Stimulated activated CD8-positive, alpha-beta memory T cell treated with anti-CD3 and anti-CD28 coated beads, Interleukin-7, amount 100 ng/mL, for 4 hours (primary cell): ENCODE measurements at places on chromosomes 2 and 18.

- DNase-seq = no peak
Measured at GRCh38 chr18:24068945-24069693, 54.6 kb downstream of the TTC39C start.

- DNase-seq = no peak
Measured at GRCh38 chr18:73944715-73945114, 202.9 kb downstream of the FBXO15 start.

DNA sequence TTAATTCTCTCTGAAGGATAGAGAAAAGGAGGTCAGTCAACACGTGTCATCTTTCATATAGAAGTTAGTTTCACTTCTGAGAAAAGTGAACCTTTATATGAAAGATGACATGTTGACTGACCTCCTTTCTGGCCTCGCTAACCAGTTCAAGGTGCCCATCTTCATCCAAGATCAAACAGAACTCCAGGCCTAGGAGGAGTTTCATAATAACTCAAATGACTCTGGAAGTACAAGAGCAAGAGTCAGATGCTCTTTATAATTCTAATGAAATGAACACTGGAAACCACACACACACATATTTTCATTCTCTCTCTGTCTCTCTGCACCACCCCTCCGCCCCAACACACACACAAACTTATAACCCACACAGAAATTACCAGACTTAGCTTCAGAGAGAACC lies 16.3 kb downstream of the ANKRD44 start:
- DNase-seq = peak; percentile 27

DNA sequence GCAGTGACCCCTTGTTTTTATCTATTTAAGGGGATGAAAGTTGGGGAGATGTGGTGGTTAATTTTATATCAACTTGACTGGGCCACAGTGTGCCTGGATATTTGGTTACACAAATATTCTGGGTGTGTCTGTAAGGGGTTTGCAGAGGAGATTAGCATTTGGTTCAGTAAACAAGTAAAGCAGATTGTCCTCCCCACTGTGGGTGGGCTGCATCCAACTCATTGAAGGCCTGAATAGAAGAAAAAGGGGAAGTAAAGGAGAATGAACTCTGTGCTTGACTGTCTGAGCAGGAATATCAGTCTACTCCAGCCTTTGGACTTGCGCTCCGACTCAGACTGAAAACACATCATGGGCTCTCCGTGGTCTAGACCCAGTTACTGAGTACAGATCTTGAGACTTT lies 80.9 kb downstream of the GCA start:
- DNase-seq = no peak

- DNase-seq = no peak
Measured at GRCh38 chr18:44807766-44808165, 127.1 kb downstream of the SETBP1 start.

GRCh38 chr18:48279312-48279711 lies 129.9 kb downstream of the ZBTB7C start:
- DNase-seq = no peak

- no peak for DNase-seq
Measured at GRCh38 chr2:25149646-25150045, 18.7 kb downstream of the POMC start.

GRCh38 chr18:13163167-13163927 lies 55.2 kb upstream of the LDLRAD4 start:
- no peak for DNase-seq

GRCh38 chr2:70717431-70718038 lies 50.5 kb downstream of the ADD2 start:
- DNase-seq = no peak

- no peak for DNase-seq
Measured at GRCh38 chr2:133415210-133415876, 152.9 kb downstream of the NCKAP5 start.

DNA sequence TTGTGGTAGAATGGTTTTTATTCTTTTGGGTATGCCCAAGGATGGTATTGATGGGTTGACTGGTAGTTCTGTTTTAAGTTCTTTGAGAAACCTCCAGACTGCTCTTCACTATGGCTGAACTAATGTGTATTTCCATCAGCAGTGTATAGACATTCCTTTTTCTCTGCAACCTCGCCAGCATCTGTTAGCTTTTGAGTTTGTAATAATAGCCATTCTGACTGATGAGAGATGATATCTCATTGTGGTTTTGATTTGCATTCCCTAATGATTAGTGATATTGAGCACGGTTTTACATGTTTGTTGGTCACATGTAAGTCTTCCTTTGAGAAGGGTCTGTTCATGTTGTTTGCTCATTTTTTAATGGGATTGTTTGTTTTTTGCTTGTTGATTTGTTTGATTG lies 1348.7 kb upstream of the NXPH2 start:
- no peak for DNase-seq

DNA sequence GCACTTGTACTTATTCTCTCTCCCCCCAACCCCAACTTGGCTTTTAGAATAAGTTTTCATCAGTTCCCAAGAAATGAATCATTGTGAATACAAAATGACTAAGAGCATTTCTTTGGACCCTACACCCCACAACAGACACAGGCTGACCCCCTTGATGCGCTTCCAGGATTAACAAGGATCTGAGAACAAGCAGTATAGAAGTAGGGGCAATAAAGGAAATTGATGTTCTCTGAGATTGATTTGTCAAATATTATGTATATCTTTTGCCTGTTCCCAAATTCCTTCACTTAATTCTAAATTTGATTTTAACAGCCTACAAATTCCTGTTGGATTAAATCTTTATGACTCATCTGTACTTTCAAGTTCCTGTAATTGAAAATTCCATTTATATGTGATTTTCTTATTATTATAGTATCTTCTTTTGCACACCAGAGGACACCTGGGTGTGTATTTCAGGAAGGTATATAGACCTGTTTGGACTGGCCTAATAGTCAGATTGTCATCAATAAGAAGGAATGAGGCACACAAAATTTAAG lies 10.2 kb upstream of the PTPN4 start:
- no peak for DNase-seq

DNA sequence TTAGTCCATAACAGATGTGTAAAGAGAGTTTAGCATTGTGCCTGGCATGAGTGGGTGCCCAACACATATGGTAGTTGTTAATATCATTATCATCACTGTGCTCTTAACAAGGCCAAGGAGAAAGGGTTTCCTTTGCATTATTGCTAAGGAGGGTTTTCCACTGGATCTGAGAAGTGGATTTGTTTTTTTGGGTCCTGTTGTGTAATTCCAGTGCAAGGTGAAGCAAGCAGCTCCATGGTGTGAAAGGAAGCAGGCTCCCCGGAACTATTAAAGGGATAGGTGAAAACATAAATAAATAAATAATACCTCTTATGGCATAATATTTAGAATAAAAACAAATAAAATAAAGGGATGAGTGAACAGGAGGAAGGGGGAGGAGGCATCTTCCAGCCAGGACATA lies 65.3 kb downstream of the MTCL1 start:
- DNase-seq = no peak

DNA sequence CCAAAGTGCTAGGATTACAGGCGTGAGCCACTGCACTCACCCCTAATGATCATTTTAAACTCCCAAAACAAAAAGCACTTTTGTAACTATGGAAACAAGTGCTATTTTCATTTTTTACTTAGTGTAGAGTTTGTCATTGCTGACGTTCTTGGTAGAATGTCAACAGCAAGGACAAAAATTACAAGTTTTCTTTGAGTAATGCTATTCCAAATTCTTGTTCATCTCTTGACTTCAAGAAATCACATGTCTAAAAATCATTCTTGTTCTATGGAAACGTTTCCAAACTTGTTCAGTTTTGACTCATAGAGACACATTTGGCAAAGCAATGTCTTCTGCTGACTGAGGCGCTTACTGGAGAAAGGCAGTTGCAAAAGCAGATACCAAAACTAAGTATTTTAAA lies 82.6 kb downstream of the MBP start:
- DNase-seq = no peak

DNA sequence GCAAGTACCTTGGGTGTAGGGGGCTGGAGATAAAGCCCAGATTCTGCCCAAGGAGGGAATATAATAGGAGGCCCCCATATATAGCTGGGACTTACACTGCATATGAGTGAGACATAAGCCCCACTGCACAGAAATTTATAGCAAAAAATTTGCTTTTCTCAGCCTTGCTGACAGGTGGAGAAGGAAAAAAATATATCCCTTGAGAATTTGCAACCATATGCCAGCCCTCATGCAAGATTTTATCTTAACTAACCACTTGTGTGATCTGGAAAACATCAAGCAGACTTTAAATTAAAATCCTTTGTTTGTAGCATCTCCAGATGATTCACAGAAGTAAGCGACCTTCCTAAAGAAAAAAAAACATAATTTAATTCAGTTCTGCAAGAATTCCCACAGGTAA lies 288.2 kb downstream of the BCL2 start:
- DNase-seq = no peak

- DNase-seq = no peak
Measured at GRCh38 chr2:112995346-112995920, 9.8 kb upstream of the IL36A start.

- DNase-seq = no peak
Measured at GRCh38 chr18:463403-463802, 37.1 kb downstream of the COLEC12 start.

GRCh38 chr2:144320491-144320890 lies 199.4 kb downstream of the ZEB2 start:
- peak; percentile 66 for DNase-seq

- DNase-seq = no peak
Measured at GRCh38 chr2:234949762-234950434, 1.9 kb upstream of the SH3BP4 start.

- DNase-seq = no peak
Measured at GRCh38 chr2:143139835-143140393, 10.7 kb downstream of the ARHGAP15 start.

GRCh38 chr18:9025091-9025838 lies 77.2 kb upstream of the NDUFV2 start:
- DNase-seq = no peak

DNA sequence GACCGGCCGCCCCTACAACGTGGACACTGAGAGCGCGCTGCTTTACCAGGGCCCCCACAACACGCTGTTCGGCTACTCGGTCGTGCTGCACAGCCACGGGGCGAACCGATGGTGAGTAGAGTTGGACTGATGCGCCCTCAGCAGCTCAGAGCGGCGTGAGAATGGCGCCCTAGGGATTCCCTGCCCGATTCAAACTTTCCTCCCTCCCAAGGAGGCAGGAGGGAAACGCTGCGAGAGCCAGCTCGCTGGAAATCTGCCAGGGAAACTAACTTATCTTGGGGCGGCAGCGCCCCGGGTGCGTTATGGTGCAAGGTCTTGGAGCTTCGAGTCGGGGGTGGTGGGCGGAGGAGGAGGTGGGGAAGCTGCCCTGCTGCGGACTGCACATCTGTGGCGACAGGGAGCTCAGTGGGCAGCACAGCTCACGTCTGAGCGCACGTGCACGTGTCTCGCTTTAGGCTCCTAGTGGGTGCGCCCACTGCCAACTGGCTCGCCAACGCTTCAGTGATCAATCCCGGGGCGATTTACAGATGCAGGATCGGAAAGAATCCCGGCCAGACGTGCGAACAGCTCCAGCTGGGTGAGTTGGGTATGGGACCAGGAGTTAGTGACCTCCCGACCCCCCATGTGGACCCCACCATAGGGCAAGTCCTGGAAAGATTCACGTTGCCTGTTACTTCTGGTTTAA lies 697 bp downstream of the ITGA4 start:
- peak; percentile 63 for DNase-seq

- no peak for DNase-seq
Measured at GRCh38 chr2:172693529-172694455, 41.9 kb upstream of the RAPGEF4 start.

DNA sequence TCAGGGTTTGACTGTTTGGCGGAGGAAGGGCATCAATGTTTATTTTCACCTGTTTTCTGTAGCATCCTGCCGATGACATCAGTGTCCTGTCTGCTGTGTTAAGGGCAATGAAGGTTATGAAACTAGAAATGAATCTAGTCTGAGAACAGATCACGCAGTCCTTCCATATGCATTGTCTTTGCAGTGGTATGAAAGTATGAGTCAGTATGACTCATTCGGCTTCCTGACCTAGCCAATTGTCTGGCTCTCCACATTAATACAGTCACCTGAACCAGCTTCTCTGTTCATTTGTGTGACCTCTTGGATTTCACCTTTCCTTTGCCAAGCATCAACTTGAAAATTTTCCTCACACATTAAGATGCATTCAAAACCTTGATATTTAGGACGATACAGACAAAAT lies 353.8 kb downstream of the RND3 start:
- DNase-seq = no peak

GRCh38 chr2:237629739-237630138 lies 2.4 kb downstream of the LRRFIP1 start:
- no peak for DNase-seq

DNA sequence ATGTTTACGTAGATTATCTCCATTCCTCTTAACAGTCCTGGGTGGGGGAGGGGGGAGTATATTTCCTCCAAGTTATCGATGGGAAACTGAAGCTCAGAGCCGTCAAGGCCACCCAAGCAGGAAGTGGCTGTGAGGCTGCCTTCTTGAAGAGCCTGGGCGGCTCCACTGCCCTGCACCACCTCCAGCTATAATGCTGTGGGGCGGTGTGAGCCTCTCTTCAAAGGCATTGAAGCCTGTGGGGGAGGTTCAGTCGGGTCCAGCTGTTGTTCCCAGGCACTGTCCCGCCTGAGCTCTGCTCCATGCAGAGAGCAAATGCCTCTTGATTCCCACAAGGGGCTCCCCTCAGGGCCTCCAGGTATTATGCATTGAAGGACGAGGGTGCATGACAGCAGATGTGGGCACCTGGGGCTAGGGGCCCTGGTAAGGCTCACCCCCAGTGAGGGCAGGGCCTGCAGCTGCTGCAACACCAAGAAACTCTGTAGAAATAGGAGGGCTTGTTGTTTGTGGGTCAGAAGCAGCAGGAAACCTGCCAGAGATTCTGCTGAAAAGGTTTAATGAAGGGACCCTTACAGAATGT lies 29.5 kb upstream of the LAPTM4A start:
- DNase-seq = no peak

DNA sequence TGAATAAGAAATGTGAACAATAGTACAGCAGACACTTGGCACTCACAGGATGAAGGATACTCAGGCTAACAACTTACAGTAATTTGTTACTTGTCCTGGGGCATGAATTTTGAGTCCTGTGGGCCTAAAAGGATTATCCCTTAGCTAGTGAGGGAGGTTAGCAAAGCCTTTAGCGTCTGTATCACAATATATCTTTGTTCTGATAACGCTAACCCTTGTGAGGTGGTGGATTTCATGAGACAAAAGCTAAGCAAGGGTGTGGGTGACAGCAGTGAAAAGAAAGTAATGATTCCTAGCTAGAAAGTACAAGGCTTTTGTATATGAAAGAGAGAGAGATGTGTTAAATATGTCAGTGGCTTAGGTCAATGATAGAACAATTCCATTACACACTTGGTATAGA lies 46.8 kb upstream of the TTC21B start:
- DNase-seq = no peak

- DNase-seq = no peak
Measured at GRCh38 chr18:57004366-57005121, 142.3 kb upstream of the BOD1L2 start.

- DNase-seq = no peak
Measured at GRCh38 chr2:25570161-25570845, 103.1 kb downstream of the DTNB start.

GRCh38 chr18:5294457-5295230 lies 882 bp downstream of the ZBTB14 start:
- DNase-seq = peak; percentile 50

- DNase-seq = no peak
Measured at GRCh38 chr18:62979176-62979575, 263.8 kb downstream of the PHLPP1 start.
